ENCODE measurements at places on chromosomes 16 and 17. TPM values are rescaled to one million over a fixed set of nuclear protein-coding genes. Genes with fewer than 3 reads are reported as not detected.

GRCh38 chr17:66348584-66349165 lies 46.3 kb downstream of the PRKCA start:
- H3K4me3 ChIP-seq, result no peak overlapping the region
- peaks cover 36% of the 10 kb centered on the region for H3K4me1 ChIP-seq
- DNase-seq, result no peak
- no peak overlapping the region for H3K27ac ChIP-seq
- H3K27me3 ChIP-seq, result no peaks in the 10 kb centered on the region

- peak; percentile 17 for DNase-seq
- H3K4me3 ChIP-seq, result peak overlapping the region; percentile 90
- H3K27ac ChIP-seq, result peak overlapping the region; percentile 83
- H3K27me3 ChIP-seq, result no peaks in the 10 kb centered on the region
- peaks cover 37% of the 10 kb centered on the region for H3K4me1 ChIP-seq
Measured at GRCh38 chr17:50426814-50427787, 1.1 kb downstream of the ACSF2 start.

DNA sequence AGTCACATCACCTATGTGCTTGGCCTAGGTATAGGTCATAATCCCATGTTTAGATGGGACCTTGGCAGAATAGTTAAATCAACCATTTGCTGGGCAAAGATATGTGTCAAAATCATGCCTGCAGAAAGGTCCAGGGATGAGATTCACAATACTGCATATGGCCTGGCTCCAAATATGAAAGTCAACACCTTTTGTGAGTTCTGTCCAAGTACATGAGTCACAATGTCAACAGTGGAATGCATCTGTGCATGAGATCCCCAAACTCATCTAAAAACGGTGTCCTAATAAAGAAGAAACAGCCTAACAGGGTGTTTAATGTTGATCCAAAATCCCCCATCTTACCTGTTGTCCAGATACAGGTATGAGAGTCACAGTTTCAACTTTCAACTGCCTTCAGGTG lies 1847.5 kb downstream of the TP53TG3F start:
- DNase-seq, result no peak
- H3K4me3 ChIP-seq, result no peak overlapping the region
- no peaks in the 10 kb centered on the region for H3K4me1 ChIP-seq

GRCh38 chr16:55503726-55504550 lies 4.9 kb upstream of the LPCAT2 start:
- H3K27me3 ChIP-seq, result no peaks in the 10 kb centered on the region
- peaks cover 9% of the 10 kb centered on the region for H3K36me3 ChIP-seq
- peak overlapping the region; percentile 70 for H3K27ac ChIP-seq
- no peak overlapping the region for H3K4me3 ChIP-seq

The TTYH2 gene
- total RNA-seq, result 28.1 TPM

The PYY gene
- not detected for total RNA-seq

The C17orf50 gene
- total RNA-seq, result not detected
